ENCODE measurements at places on chromosomes 2 and 18.

DNA sequence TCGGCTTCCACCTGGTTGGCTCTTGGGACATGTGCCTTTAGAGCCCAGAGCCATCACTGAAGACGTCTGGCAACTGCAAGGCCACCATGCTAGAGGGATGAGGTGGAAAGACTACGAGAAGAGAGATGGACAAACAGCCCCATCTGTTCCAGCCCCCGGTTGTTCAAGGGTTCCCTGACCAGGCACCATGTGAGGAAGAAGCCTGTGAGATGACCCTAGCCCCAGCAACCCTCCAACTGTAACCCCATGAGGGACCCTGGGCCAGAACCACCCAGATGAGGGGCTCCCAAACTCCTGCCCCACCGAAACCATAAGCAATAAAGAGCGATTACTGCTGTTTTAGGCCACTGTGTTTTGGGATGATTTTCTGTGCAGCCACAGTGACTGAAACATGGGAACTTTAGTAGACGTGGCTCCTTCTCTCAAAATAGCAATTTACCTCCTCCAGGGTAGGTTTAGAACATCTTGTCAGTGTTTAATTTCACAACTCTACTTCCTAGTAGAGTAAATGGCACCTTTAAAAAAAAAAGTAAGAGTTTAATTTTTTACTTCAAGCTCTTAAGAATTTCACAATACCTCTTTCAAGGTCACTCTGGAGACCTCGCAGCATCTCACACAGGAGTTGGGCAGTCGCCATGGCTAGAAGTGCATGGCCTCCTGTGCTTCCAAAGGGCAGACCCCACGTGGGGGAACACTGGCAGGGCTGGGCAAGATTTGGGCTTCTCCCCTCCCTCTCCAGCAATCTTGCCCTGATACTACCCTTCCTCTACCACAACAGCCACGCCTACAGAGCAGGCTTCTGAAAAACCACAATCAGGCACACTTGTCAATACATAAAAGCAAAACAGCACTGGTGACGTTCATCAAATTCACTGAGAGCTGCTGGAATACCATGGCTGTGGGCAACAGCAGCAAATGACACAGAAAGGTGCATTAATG, 48.8 kb downstream of the TMEM163 start:
- no peak for DNase-seq

GRCh38 chr18:54973046-54973445, 13.8 kb upstream of the CCDC68 start:
- no peak for DNase-seq

DNA sequence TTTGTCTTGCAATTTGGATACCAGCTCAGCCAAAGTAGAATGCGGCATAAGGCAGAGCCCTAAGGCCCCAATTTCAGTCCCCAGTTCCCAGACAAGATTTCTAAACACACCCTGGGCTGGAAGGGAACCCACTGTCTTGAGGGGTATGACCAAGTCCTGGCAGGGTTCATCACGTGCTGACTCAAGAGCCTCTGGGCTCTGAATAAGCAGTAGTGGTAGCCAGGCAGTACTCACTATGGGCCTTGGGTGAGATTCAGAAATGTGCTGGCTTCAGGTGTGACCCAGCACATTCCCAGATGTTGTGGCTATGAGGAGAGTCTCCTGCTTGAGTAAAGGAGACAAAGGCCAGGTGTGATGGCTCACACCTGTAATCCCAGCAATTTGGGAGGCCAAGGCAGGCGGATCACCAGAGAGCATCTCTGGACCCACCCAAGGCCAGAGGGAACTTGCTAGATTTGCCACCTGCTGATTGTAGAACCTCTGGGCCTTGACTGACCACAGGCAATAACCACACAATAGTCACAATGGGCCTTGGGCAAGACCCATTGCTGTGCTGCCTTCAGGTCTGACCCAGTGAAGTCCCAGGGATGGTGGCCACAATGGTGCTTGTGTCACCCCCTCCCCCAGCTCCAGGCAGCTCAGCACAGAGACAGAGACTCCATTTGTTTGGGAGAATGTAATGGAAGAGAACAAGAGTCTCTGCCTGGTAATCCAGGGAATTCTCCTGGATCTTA, 74.9 kb downstream of the ATL2 start:
- DNase-seq: no peak

DNA sequence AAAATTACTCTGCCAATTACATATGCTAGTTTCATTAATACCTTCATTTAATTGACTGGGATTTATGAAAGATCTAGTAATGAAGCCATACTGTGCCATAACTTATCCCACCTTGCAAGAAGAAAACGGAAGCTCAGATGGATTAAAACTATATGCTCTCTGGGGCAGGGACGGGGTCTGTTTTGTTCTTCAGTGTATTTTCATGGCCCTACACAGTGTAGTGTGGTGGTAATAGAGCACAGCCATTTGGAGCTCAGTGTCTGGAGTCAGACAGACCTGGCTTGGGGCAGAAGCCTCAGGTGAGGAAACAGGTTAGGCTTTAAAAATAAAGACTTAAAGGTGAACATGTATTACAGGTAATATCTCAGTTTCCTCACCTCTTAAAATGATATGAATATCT, 62.3 kb downstream of the FIGN start:
- DNase-seq: no peak

GRCh38 chr2:201575971-201576370, 67.3 kb downstream of the TMEM237 start:
- DNase-seq: no peak

DNA sequence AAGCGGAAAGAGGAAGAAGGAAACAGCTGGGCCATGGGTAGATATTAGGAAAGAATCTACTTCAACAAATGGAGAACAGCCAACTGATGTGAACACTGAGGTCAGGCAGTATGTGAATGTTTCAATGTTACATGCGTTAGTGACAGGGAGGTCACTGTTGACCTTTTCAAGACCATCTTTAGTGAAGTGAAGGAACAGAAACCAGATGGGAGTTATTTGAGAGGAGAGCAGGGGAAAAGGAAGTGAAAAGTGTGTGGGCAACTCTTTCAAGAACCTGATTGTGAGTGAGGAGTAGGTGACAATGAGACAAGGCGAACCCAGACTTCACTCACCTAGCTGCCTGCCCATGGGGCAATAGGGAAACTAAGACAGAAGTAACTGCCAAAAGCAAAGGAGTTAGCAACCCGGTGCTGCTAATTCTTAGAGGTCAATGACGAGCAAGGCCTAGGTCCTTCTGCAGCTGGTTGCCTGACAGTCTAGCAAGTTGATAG, 67.0 kb downstream of the SP3 start:
- no peak for DNase-seq

DNA sequence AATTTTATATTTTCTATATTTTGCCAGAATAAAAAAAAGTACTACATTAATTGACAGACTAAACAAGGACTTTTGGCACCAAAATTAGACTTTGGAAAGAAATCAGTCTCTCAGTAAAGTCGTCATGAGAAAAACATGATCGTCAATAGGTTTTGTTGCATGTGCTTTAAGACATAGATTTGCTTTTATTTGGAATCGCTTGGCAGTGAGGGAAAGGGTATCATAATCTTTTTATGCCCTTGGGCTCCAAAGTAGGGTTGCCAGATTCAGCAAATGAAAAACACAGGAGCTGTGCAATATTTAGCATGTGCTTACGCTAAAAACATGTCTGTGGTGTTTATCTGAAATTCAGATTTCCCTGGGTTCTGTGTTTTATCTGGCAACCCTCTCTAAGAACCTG, 177.6 kb downstream of the LAMA1 start:
- DNase-seq: no peak

- DNase-seq: no peak
Observed at GRCh38 chr18:36387310-36387709, 89.8 kb downstream of the FHOD3 start.

DNA sequence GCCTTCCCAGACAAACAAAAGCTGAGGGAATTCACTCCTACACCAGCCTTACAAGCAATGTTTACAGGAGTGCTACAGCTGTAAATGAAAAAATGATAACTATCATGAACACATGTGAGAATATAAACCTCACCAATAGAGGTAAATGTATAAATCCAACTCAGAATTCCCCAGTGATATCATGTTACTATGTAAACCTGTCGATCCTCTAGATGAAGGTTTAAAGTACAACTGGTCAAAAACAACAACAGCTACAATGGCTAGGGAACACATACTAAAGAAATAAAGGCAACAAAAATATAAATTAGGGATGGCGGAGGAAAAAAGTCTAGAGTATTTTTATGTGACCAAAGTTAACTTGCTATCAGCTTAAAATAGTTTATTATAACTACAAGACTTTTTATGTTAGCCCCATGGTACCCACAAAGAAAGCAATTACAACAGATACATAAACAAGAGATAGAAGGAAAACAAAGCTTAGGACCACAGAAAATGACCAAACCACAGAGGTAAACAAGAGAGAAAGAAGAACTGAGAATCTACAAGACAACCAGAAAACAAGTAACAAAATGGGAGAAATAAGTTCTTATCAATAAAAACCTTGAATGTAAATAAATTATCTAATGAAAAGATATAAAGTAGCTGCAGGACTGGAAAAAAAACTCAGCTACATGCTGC, 8.3 kb downstream of the CERKL start:
- no peak for DNase-seq

GRCh38 chr2:196066291-196067087, 2.1 kb downstream of the DNAH7 start:
- DNase-seq: no peak

DNA sequence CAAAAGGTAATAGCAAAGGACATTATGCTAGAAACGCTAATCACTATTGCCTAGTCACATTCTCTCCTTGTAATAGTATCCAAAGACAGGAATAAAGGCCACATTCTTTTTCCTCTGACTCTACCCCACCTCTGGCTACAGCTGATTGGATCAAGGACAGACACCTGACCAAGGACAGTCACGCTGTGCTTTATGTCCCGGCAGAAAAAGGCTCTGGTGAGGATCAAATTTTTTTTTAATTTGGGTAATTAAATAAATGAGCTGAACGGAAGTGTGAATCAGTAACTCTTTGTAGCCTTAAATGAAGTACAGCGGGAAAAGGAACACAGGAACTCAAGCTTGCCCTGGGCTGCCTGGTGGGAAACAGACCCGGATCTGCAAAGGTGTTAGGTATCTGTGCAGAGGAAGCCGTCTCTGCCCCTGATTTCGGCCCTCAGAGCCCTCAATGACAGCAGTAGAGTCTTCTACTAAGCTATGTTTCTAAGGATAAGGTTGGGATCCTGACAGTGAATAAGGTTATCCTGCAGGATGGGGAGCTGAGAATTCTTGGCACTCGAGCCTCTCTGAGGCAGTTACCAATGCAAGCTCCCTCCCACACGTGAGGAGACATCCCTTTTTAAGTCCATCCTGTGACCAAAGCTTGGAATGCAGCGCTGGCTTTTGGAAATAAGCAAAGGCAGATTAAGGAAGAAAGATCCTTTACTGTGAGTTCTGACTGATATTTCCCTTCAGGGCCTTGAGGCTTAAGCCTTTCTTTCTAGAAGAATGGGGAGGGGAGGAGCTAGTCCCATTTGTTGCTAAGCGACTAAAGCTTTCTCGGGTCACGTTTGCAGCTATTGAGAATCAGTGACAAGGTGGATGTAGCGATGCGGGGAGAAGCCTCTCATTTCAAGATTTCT, 37.8 kb upstream of the IKZF2 start:
- DNase-seq: no peak
